ENCODE measurements at places on chromosomes 7 and 10.

GRCh38 chr10:113261611-113262091 is 291.2 kb upstream of the HABP2 start:
- no peak for DNase-seq

DNA sequence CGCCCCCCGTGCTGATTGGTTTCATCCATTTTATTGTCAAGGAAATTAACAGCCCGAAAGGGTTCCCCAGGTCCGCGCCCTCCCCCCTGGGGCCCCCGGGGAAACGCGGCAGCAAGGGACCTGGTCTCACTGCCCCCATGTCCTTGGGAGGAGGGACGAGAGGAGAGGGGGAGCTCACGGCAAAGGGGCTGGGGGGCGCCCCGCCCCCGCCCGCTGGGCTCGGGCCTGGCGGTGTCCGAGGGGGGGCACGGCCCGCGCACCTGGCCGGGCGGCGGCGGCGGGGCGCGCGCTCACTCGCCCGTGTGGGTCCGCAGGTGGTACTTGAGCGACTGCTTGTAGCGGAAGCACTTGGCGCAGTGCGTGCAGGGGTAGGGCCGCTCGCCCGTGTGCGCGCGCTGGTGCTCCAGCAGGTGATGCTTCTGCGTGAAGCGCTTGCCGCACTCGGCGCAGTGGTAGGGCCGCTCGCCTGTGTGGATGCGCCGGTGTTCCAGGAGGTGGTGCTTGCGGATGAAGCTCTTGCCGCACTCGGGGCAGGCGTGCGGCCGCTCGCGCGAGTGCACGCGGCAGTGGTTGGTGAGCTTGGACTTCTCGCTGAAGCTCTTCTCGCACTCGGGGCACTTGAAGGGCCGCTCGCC is 29.3 kb downstream of the ZNF777 start:
- DNase-seq: no peak

- no peak for DNase-seq
Measured at GRCh38 chr10:62538606-62539005, 164.4 kb downstream of the ZNF365 start.

DNA sequence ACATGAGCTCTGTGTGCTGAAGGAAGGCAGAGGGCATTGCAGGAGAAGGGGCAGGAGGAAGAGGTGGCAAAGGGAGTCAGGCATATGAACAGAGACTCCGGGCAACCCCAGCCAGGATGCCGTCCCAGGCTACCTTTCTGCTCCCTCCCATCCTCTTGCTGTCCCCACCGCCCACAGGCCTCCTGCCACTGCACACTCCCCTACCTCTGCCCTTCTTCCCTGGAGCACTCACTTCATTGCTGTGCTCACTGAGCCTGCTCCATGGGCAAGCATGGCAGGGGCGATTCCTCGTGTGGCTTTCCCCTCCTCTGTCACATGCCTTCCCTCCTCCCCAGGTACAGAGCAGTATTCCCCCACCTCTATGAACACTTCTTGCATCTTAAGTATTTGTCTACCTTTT is 93.4 kb downstream of the FANK1 start:
- DNase-seq: no peak

- no peak for DNase-seq
Measured at GRCh38 chr7:100413889-100414288, 14.6 kb downstream of the ZCWPW1 start.

GRCh38 chr7:136509466-136509865 is 359.0 kb upstream of the CHRM2 start:
- DNase-seq: no peak

Measured in stimulated activated CD8-positive, alpha-beta memory T cell treated with anti-CD3 and anti-CD28 coated beads, Interleukin-2, amount 100 ng/mL, for 1 hour (primary cell).